ENCODE measurements at places on chromosomes 5 and 9.

DNA sequence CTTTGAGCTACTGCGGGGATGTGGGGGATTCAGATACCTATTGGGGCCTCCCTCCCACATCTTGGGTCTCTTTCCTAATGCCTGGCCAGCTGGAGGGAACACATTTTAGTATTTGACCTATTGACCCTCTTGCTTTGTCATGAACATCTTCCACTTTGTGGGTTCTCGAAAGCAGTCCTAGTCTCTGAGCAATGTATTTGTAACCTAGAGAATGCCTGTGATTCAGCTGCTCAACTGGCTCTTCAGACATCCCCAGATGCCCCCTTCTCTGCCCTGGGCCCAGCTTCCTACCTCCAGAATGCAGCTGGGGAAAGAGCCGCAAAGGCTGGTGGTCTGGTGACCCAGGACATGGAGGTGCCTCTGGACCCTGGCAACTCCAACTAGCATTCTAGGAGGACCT lies 32.2 kb downstream of the APTX start:
- DNase-seq: no peak

DNA sequence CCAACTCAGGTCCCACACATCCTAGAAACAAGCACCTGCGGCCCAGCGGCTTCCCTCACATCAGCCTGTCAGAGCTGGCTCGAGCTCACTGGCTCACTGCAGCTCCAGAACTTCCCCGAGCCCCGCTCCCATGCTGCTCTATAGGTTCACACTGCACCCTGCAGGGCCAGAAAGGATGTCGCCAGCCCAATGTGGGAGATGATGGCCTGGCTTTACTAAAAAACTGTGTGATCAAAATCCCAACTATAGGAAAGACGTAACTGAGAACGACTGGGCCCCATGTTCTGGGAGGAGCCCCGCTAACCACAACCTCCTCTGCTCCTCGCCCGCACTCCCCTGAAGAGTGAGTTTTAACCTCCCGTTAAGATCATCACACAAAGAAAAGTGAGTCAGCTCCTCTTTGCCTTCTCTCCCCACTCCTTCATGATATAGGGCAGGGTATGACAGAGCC lies 4.6 kb downstream of the SURF4 start:
- DNase-seq: no peak

- no peak for DNase-seq
Measured at GRCh38 chr5:143889986-143890385, 78.0 kb downstream of the HMHB1 start.

- no peak for DNase-seq
Measured at GRCh38 chr9:124284940-124285441, 27.2 kb downstream of the NEK6 start.

DNA sequence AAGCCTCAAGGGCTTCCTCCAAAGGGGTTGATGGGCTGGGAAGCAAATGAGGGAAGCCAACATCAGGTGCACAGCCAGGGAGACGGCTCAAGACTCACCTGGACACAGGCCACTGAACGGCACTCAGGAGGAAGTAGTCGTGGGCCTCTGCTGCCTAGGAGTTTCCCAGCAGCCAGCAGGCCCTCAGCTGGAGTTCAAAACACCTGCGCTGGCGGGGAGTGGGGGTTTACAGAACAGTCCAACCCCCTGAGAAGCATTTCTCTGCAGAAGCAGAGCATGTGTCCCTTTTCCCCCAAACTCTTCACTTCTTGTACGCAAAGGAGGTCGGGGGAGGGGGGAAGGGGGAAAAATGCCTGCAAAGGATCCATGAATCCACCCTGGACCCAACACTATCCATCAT lies 2.3 kb downstream of the WHRN start:
- DNase-seq: no peak

- DNase-seq: no peak
Measured at GRCh38 chr5:170110403-170111087, 4.8 kb downstream of the FOXI1 start.

DNA sequence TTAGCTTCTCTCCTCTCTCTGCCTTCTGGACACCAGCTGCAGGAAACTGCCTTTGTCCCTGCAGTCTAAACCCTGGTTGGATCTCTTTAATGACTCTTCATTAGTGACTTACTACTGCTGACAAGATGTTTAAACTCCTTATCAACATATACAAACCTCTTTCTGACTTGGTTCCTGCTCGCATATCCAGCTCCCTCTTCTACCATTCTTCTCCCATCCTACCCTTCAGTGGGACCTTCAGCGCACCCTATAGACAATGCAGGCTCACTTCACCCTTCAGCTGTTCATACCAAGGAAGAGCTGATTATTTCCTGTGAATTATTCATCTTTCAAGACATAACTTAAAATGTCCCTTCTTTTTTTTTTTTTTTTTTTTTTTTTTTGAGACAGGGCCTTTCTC lies 436.5 kb downstream of the KIAA0825 start:
- DNase-seq: no peak

GRCh38 chr5:161167016-161167767 lies 315.2 kb upstream of the ATP10B start:
- DNase-seq: no peak

- DNase-seq: no peak
Measured at GRCh38 chr5:110925398-110925797, 146.1 kb upstream of the TSLP start.

- DNase-seq: no peak
Measured at GRCh38 chr5:157613385-157614245, 38.0 kb upstream of the ADAM19 start.

- no peak for DNase-seq
Measured at GRCh38 chr5:168877132-168877892, 298.1 kb upstream of the PANK3 start.
